ENCODE measurements at places on chromosomes 6 and 20. TPM values are rescaled to one million over a fixed set of nuclear protein-coding genes. Genes with fewer than 3 reads are reported as not detected.

Gene PKHD1
- 0.43 TPM for total RNA-seq

Gene SLC25A27
- total RNA-seq, result 0.52 TPM

DNA sequence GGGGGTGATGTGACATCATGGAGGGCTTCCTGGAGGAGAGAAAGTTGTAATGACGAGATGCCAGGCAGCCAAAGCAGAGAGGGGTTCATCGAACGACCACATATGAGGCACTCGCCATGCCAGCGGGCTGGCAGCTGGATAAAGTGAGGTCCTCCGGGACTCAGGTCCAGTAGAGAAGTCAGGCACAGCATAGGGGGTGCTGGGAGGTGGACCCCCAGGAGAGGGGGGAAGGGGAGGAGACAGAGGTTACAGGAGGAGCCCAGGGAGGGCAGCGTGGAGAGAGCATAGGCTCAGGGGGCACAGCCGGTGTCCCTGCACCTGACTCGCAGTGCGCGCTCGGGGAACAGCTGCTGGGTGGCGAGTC lies 174.7 kb downstream of the BMP7 start:
- H3K4me3 ChIP-seq, result no peak overlapping the region
- H3K27me3 ChIP-seq, result peaks cover 23% of the 10 kb centered on the region

DNA sequence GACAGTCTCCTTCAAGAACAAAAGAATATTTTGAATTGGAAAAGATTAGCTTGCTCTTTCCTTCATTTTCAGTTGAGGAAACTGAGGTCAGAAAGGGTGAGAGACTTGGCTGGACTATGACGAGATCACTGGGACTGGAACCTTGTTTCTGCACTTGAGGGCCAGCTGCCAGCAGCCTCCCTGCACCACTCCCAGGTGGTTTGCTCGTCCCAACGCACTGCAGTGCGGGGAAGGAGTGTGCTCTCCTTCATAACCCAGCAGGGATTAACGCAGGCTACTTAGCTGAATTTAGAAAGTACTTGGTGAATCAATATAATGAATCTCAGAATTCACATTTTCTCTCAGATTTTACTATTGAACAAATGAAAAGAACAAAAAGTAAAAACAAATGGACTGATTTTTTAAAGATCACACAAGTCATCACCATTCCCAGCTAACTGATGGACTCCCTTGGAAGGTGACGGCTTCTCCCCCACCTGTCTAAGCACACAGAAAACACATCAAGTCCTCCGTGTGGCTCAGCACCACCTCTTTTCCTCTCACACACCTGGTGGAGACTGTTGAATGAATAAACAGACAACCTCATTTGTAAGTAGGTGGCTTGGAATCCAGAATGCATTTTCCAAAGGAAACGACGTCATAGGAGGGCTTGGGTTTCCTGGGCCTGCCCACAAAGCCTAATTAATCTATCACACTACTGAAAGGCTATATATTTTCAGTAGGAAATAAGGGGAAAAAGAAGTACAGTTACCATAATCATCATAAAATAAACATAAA lies 121.0 kb downstream of the QRSL1 start:
- no peak overlapping the region for H3K4me3 ChIP-seq
- H3K36me3 ChIP-seq, result no peaks in the 10 kb centered on the region
- no peaks in the 10 kb centered on the region for H3K4me1 ChIP-seq
- H3K27me3 ChIP-seq, result no peaks in the 10 kb centered on the region
- DNase-seq, result no peak

- no peaks in the 10 kb centered on the region for H3K27me3 ChIP-seq
- peaks cover 14% of the 10 kb centered on the region for H3K4me1 ChIP-seq
- DNase-seq, result no peak
- H3K27ac ChIP-seq, result no peak overlapping the region
These were observed 4.8 kb upstream of the PMEPA1 start for GRCh38 chr20:57714409-57715267.

GRCh38 chr6:32047855-32048766 lies 9.9 kb downstream of the CYP21A2 start:
- H3K36me3 ChIP-seq, result no peaks in the 10 kb centered on the region
- no peaks in the 10 kb centered on the region for H3K27me3 ChIP-seq
- peaks cover 14% of the 10 kb centered on the region for H3K4me1 ChIP-seq
- DNase-seq, result peak; percentile 60
